NCI-H82 (cell line): ENCODE measurements at places on chromosomes 4 and X.

GRCh38 chr4:146308951-146309350 lies 94.6 kb downstream of the REELD1 start:
- DNase-seq: no peak

DNA sequence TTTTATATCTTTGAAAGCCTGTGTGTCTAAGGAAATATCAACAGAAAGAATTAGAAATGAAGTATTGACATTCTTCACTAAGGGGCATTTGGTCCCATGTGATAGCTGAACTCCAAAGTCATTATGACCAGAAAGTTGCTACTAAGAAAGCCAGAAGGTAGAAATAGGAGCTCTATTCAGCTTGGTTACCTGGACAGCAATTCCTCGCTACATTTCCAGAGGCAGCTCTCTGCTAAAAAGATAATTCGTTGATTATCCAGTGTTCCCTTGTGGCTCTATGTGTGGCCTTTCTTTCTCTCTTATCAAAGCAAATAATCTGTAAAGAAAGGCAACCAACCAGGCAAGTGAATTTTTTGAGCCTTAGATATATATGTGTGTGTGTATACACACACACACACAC lies 341.3 kb downstream of the ADGRL3 start:
- peak; percentile 52 for DNase-seq

GRCh38 chrX:34404386-34405070 lies 252.6 kb downstream of the TMEM47 start:
- no peak for DNase-seq

DNA sequence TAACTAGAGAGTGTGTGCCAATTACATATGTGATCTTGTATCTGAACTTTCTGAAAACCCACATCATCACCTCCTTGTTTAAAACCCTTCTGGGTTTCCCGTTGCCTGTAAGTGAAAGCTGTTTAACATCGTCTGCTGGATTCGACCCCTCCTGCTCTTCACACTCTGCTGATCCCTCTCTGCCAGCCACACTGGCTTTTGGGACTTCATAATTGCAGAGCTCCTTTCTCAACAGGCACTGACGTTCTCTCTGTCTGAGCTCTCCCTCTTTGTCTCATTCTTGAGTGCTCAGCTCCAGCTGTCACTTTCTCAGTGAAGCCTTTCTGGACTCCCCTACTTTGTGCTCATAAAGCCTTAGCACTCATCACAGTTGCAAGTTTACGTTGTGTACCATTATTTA lies 153.9 kb downstream of the CEP135 start:
- peak; percentile 35 for DNase-seq

GRCh38 chr4:8385611-8386010 lies 54.9 kb downstream of the ACOX3 start:
- no peak for DNase-seq

DNA sequence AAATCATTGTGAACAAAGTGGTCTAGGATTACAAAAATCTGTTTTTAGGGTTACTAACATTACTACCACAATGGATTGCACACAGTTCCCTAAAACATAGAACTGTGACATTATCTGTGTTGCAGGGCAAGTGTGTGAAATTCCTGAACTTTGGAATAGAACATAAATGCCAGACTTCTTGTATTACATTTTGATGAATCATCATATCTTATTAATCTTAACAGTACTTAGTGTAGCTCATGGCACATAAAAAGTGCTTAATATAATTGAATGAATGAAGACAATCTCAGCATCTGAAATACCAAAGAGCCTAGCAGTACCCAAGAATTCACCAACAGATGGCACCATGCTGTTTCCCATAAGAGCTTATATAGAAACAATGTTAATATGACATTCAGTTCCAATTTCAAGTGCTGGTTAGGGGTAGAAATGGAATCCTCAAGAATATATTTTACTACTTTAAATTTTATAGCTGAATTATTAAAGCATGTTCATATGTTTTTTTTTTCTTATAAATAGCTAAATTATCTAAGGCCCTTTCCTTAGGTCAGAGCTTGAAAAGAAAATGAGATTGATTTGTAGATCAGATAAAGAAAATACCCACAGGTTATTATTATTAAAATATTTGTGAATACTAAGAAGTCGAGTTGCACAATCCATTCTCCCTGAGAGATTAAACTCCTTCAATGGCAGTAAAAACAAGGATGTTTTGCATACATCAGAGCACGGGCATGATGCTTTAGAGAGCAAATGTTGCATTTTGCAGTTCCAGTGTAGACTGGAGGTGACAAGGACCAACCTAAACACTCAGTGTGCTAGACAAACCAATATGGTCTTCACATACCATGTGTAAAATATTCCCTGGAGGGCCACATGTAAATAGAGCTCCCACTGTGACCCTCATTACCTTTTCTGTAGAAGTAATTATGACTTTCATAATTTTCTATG lies 25.7 kb upstream of the SHISA3 start:
- DNase-seq: peak; percentile 55
